ENCODE measurements at places on chromosomes 13 and 19.
A peak's percentile ranks its signal among the peaks of the same experiment; 100 is the strongest.

GRCh38 chr19:7678971-7679751 lies 1.5 kb upstream of the TRAPPC5 start:
- no peak for DNase-seq

DNA sequence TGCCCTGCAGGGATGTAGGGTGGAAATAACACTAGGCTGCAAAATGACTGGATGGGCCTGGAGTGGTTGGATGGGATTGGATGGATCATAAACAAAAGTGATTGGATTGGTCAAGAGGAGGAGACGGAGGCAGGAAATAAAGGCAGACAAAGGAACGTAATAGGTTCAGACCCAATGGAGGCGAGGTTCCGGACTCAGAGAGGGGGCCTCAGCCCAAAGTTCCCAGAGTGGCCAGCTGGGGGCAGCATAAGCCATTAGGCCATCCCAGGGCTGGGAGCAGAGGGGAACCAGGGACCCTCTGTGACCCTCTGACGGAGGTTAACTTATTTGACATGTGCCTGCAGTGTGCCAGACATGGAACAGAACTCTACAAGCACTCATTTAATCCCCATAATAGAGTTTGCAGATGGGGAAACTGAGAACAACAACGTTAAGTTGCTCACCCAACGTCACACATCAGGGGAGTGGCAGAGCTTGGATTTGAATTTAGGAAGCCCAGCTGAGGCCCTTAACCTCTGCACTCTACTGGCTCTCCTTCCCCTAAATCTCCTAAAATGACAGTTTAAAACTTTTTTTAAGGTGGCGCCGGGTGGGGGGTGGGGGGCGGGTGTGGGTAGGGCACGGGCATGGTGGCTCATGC lies 15.3 kb upstream of the MAP1S start:
- DNase-seq, result peak; percentile 77

DNA sequence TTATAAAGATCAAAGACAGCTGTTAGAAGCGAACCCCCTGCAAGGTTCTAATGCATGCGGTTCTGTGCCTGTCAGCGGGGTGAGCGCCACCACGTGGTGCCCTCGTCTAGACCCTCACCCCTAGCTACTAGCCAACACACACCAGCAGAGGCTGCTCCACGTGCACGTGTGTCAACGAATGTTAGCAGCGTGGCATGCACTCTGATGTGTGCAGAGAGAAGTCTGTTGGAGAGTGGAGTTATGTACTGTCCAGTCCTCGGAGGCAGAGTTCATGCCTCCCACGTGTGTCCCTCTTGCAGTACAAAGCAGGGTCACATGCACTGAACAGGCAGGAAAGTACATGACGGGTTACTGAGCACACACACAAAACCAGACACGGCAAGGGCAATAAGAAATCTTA lies 75.0 kb upstream of the SLC15A1 start:
- DNase-seq, result peak; percentile 67

DNA sequence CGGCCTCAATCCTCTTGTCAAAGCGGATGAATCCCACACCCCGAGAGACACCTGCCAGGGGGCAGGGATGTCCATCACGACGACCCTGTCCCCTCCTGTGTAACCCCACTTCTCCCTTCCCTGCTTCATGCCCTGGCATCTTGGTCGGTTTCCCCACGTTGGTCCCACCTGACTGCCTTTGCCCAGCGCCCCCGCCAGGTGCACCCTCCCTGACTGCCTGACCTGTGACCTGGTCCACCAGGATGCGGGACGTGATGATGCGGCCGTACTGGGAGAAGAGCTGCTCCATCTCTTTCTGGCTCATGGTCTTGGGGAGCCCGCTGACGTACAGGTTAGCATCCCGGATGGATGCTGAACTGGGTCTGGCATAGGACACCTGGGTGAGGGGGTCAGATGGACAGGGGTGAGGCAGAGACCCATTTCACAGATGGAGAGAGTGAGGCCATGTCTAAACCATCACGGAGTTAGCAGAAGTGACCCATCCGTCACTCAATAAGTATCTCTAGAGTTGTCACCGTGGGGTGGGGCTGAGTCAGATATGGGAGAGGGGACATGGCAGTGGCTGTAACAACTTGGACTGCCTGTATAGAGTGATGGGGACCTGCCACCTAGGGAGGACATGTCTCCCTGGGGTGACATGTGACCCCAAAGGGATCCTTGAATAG lies 22.5 kb downstream of the ELAVL3 start:
- no peak for DNase-seq

- DNase-seq, result peak; percentile 28
These were observed 17.1 kb upstream of the GPC5 start for GRCh38 chr13:91381371-91381770.

DNA sequence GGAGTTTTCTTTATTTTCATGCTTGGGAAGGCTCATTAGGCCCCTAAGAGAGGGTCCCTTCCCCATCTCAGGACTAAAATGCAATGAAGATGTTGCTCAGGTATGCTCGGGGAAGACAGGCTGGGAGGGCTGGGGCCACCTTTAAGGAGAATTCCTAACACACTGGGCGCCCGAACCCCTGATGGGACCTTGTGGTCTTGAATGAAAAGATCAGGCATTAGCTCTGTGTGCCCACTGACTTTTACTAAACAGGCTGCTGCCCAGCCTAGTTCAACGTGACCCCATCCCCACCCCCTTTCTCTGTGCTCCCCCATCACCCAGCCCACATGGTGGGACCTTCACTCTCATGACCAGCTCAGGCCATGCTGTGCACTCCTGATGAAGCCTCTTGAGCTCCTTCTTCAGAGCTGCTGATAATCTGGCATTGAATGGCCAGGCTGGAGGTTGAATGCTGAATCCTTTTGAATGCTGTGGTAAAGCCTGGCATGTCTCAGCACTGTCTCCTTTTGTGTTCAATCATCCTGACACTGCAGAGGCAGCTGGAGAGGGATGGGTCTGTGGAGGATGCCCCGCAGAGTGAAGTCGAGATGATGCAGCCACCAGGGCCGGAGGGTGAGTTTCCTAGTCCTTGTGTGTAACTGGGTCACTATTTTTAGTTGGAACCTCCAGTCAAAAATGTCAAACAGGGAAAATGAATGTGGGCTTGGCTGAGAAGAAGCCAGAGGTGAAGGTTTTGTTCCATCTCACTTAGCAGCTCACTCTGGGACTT lies 209.1 kb downstream of the UQCRFS1 start:
- peak; percentile 60 for DNase-seq

GRCh38 chr13:44074611-44075010 lies 194.9 kb downstream of the LACC1 start:
- no peak for DNase-seq

DNA sequence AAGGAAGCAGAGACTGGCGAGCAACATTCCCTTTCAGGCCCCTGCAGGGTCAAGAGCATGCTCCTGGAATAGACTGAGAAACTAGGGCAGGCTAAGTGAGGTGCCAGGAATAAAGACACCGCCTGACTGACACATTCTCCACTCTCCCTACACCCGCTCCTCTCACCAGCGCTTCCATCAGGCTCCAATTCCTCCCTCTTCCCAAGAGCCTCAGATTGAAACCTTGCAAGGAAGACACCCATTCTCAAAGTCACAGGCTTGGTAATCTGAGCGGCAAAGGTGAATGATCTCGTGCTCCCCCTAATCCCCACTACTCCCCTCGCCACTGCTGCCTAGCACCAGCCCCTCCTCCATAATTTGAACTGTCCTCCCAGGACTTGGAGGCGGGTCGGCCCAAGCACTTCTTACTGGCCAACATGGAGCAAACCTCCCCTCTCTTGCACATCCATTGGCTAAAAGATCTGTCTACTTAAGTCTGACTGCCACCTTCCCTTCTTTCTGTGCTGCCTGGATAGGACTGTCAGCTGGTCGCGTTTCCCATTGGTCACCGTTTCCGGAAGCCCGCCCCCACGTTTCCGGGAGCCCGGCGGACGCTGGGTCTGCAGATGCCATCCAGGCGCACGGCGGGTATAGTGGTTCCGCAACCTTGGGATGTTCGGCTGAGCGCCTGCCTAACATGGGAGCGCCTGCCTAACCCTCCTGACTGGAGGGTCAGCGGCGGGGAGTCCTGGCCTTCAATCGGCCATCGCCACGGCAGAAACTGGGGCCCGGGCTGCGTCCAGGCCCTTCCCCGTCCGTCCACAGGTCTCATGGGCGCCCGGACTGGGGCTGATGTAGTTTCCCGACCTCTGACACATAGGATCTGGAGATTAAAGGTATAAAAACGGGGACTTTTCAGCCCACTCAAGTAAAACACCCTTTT lies 33.6 kb downstream of the ZNF383 start:
- DNase-seq, result no peak

DNA sequence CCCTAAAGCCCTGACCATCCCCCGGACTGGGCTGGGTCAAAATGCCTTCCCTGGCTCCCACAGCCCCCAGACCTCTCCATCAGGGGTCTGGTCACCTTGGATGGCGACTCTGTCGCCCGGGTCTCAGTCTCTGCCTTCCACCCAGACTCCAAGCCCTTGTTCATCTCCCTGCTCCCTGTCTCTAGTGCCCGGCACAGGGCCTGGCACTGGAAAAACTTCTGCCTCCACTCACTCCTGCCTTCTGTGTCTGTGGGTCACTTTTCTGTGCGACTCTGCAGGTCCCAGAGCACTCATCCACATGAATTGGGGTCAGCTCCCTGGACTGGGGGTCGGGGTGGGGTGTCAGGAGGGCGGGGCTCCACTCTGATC lies 1.1 kb downstream of the ZNF787 start:
- DNase-seq, result no peak

GRCh38 chr19:17999684-18000479 lies 8.1 kb upstream of the ARRDC2 start:
- no peak for DNase-seq

DNA sequence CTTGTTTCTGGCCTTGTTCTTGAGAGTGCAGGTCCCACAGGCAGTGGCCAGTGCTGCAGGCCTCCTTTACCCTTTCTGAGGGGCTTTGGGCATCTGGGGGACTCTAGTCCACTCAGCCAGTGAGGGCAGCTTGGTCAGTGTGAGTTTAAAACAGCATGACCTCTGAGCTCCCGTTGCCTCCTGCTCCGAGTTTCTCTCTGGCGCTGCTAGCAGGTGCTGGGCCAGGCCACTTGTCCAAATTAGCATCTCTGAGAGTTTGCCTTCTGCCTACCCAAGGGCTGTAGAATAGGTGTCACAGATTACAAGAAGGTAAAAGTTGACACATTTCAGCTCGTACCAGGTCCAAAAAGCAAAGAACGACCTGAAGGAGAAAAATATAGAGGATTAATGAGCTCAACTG lies 105.9 kb downstream of the SIPA1L3 start:
- no peak for DNase-seq

DNA sequence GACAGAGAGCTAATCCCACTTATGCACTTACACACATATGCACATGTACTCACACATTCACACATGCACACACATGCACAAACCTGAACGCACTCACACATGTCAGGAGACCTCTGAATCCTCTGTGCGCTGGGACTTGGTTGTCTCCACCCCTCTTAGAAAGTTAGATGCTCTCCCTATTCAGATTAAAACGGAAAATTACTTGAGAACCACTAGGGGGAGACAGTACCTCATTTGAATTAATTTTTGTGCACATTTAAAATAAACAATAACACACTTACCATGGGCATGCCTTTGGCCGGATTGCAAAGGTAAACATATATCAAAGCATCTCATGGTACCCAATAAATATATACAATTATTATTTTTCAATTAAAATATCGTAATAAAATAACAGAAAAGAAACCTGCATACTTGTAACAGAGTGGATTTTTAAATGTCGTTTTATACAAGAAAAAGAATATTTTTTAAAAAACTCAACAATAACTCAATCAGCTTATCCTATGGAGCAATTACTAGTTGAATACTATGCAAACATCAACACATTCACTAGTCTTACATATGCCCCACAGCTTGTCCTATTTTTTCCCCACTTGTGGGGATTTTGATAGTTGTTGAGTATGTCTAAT lies 9.5 kb upstream of the LILRB4 start:
- DNase-seq, result no peak

GRCh38 chr19:51317968-51318367 lies 6.5 kb downstream of the IGLON5 start:
- no peak for DNase-seq

GRCh38 chr19:58498316-58499020 lies 13.3 kb downstream of the SLC27A5 start:
- DNase-seq, result no peak

DNA sequence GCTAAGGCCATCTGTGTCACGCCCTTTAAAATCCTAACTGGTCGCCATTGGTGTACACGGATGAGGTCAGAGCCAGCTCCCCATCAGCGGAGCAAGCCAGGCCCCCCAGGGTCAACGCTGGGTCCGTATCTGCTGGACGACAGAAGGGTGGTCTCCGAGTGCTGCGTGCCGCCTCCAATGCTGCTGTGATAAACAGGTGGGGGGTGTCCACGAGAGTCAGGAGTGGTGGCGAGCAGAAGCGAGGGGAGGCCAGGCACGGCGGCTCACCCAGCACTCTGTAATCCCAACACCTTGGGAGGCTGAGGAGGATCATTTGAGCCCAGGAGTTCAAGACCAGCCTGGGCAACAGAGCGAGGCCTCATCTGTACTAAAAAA lies 30.8 kb upstream of the CACTIN start:
- DNase-seq, result no peak

- DNase-seq, result no peak
These were observed 47.4 kb upstream of the KATNAL1 start for GRCh38 chr13:30354493-30355383.

DNA sequence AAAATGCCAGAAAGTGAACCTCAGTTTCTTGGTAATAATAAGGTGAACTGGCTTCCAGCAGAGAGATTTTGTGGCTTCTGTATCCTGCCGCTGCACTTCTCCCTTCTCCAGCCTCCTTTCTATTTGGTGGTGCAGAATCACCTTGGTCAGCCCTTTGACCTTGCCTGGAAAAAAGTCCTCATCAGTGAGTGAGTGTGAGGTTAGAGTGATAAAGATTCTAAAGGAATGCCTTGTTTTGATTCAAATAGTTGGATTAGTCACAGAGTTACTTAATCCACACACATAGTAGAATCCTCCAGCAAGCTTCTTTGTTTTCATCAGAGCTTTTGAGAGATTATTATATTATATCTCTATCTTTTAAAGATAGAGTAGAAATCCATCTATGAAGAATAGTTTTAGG lies 140.9 kb downstream of the KCNRG start:
- no peak for DNase-seq

- DNase-seq, result no peak
These were observed 394.9 kb downstream of the DLEU7 start for GRCh38 chr13:50448535-50448998.

GRCh38 chr13:41985788-41986508 lies 25.0 kb upstream of the VWA8 start:
- no peak for DNase-seq

- no peak for DNase-seq
These were observed 94.1 kb upstream of the SLC7A1 start for GRCh38 chr13:29689548-29689947.

DNA sequence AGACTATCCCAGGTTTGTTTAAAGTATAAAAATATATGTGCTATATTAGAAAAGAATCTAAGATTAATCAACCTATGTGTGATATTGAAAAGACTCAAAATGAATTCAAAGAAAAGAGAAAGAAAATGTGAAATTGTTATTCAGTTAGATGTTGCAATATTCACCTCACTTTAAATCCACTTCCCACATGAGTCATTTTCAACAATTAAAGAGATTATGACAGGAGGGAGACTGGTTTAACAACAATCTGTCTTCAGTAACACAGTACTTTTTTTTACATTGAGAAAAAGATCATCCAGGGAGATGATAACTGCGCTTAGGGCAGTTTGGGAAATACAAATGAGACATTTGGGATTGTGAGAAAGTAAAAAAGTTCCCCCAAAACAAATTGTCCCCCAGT lies 1246.2 kb downstream of the SLITRK1 start:
- no peak for DNase-seq
